ENCODE measurements at places on chromosomes 5 and 9. TPM values are rescaled to one million over a fixed set of nuclear protein-coding genes. Genes with fewer than 3 reads are reported as not detected.

The FLT4 gene
- total RNA-seq, result under 0.01 TPM

The PCDHA3 gene
- 0.39 TPM for total RNA-seq

The NRARP gene
- total RNA-seq, result not detected

The LCN9 gene
- total RNA-seq, result not detected

The RNF44 gene
- 5.9 TPM for total RNA-seq

The PCDHGA7 gene
- 5.5 TPM for total RNA-seq

The SMIM33 gene
- not detected for total RNA-seq

The ARSK gene
- 9.7 TPM for total RNA-seq

The RNF183 gene
- not detected for total RNA-seq

The SPINK13 gene
- total RNA-seq, result not detected

The HTR4 gene
- not detected for total RNA-seq

The PTAR1 gene
- total RNA-seq, result 96.0 TPM

The NPR2 gene
- 9.0 TPM for total RNA-seq

The PCDHGA12 gene
- total RNA-seq, result 6.7 TPM

The SVEP1 gene
- total RNA-seq, result 0.22 TPM
